Mesendoderm (in vitro differentiated cells): ENCODE measurements at places on chromosomes 1 and 21.

DNA sequence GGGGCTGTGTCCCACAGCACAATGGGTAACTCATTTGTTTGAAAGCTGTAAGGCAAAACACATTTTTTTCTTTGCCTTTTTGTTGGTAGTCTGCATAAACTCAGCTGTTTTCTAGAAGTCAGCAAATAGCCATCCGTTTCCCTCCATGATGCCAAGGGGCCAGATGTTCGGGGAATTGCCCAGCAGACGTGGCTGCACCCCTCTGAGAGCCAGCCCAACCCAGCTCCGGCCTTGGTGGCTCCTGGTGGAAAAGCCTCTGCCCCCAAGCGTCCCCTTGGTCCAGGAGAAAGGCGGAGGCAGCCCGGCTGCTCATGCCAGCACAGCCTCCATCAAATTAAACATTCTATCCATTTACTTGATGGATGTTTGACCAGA lies 58.4 kb upstream of the ADARB1 start:
- no peak for DNase-seq

DNA sequence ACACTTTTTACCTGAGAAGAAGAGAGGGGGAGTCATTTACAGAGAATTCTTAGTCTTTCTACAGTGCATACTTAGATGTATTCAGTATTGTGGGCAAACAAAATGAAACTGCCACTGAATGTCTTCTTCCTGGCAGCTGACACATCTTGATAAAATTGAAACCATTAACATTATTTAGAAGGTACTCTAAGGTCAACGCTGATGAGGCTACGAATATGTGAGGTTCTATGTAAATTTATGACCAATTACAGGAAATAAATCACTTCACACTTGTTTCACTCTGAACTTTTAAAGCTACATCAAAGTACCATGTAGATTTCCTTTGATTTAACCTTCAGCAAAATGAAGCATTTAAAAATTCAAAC lies 51.3 kb upstream of the GFI1 start:
- DNase-seq, result no peak

- no peak for DNase-seq
Measured at GRCh38 chr1:98251497-98251896, 330.7 kb upstream of the DPYD start.

- DNase-seq, result peak; percentile 55
Measured at GRCh38 chr21:36959020-36959835, 7.2 kb downstream of the HLCS start.

DNA sequence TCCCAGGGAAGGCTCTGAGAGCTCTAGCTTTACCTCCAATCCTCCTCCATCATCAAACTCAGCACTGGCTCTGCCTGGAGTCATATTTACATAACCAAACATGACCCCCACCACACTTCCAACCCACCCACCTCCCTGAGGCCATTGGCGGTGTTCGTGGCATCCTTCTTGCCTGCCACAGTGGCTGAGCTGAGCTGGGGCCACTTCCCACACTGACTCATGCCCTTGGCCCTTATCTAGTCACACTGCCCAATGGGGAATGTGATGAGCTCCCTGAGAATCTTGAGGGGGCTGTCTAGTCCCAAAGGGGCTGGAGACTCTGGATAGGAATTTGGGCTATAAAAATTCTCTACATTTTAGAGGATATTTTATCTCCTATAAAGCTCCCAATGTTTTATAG lies 230.9 kb upstream of the IRF2BP2 start:
- no peak for DNase-seq

- DNase-seq, result no peak
Measured at GRCh38 chr1:26350343-26350700, 3.6 kb downstream of the CRYBG2 start.

DNA sequence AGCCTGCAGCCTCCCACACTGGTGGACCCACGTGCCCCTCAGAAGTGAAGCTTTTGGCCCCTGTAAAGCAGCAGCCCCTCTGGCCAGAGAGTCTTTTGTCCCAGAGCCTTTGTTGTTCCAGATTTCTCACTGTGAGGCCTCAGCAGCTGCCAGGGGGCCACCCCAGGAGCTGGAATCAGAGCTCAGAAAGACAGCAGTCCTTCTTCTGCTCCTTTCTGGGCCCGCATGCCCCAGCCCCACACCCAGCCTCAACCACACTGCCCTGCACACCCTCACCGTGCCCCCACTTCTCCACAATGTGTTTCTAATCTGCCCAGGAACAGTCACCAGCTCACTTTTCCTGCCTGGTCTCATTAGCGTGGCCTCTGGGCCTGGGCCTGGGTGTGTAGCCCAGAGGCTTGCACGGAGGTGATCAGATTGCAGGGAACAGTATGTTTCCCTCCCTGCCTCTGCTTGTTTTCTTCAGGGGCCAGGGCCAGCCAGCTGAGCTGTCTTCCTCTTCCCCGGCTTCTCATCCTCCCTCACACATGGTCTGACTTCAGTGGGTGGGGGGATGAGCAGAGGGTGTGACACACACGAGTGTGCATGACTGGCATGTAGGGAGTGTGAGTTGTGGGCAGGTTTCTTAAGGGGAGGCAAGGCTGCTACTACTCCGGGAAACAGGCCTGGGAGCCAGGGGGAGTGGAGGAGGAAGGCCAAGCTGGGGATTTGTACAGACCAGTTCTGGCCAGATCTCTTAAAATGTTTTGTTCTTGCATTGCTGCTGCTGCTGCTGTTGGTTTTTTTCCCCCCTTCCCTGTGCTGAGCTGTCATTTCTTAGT lies 82.5 kb upstream of the ZNF648 start:
- peak; percentile 26 for DNase-seq

DNA sequence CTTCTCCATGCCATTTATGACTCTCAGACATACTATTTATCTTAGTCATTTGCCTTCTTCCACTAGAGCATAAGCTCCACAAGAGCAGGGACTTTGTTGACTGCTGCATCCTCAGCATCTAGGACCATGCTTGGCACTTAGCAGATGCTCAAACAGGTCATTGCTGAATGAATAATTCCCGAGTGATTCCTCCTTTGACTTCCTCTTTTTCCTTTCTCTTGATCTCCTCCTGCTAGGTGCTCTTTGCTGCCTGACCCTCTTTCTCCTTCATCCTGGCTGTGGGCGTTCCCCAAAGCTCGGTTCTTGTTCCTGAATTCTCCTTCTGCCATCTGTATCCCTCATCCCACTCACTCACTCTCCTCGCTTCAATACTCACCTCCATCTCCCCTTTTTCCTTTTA lies 23.5 kb downstream of the SYT6 start:
- no peak for DNase-seq

DNA sequence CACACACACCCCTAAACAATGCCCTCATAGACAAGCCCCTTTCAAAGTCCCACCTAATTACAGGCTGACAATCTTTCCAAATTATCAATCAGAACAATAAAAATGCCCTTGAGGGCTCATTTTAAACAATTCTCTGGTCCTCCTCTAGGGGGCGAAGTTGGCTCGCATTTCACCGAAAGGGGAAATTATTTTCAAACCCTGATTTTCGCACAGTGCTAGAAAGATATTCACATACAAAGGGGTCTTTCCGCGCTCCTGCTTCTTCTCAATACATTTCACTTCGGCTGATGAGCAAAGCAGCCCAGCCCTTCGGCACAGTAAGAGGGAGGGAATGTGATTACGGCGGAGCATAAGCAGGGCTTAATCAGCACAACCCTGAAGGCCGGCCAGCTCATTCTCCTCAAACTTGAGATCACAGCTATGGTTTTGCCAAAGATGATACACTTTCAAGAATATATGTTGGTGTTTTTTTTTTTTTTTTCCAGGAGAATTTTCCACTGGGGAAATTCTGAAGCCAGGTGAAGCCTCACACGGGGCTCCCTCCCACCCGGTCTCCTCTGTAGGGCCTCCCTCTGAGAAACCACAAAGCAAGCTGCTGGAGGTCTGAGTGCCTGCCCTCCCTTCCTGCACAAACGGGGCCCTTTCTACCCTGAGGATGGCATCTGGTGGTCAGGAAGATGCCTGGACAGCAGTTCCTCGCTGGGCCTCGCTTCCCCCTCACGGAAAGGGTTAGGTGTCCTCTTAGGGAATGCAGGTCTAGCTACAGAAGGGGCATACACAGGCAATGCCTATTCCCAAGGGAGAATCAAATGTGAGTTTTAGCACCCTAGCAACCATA lies 66.9 kb downstream of the GNG12 start:
- DNase-seq, result peak; percentile 55

DNA sequence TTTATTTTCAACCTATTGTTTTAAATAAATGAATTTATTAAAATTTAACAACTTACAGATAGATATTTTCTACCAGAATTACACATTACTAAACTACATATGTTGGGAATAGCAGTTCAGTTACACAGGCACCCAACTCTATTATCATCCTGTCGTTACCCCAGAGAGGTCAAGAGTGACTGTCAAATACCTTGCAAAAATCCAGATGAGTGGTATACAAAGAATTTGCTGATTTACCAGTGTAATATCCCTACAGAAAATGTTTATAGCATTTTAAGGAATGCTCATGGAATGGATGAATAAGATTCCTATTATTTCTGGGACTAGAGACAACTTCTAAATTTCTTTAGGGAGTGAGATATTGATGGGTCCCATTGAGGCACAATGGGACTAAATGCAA lies 300.7 kb upstream of the RGS18 start:
- no peak for DNase-seq

DNA sequence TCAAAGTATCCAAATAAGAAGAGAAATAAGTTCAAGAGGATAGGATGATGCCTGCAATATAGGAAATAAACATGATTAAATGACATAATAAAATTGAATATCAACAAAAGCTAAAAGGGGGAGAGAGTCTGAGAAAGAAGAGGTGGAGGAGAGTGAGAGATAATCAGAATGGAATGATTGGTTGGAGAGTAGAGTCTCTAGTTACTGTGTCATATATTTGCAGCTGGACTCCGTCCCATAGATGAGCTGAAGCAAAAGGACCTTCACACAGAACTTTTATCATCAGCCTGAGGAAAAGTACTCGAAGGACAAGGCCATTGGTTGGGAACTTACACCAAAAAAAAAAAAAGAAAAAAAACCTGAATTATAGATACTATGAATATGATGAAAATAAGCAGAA lies 22.8 kb upstream of the S100A2 start:
- DNase-seq, result no peak

- no peak for DNase-seq
Measured at GRCh38 chr1:64623750-64624191, 121.1 kb upstream of the RAVER2 start.

DNA sequence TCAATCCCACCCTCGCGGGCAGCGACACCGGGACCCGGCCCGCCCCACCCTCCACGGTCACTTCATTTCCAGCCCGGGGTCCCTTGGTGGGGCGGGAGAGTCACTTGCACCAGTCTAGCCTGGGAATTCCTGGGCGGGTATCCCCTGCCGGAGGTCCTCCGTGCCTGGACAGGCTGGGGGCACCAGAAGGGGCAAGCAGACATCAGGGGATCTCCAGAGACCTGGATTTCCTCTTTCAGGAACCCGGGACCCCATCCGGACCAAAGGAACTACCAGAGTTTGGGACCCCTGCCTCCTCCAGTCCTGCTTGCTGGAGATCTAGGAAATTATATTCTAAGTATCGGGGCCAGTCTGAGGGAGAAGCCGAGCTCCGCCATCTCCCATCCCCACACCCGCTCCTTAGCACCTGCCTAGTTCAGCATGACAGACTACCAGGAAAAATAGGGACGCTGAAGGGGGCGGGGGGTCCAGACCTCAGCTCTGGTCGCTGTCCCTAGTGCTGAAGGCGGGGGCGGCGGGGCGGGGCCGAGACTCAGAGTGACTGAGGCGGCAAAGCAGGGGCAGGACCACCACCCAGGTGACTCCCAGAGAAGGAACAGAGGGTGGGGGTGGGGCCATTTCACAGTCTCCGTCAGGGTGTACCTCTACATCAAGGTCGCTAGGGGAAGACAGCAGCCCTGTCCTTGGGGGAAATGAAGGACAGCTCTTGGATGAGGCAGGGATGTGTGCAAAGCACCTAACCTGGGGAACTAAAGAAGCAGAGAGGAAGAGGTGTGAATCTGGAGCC lies 832 bp downstream of the HCN3 start:
- peak; percentile 98 for DNase-seq

DNA sequence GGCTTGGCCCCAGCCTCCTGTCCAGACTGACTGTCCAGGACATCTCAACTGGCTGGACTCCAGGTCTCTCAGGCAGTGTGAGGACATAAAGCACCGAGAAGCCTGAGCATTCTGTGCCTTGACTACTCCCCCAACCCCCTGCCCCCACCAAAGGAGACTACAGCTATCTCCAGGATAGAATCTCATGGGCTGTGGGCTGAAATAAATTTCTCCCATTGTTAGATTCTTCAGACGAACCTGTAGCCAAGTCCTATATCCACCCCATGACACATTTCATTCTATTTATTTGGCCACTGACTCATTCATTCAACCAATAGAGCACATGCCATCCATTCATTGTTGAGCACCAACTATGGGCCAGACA lies 11.4 kb downstream of the VWA5B1 start:
- no peak for DNase-seq

- DNase-seq, result no peak
Measured at GRCh38 chr1:21518774-21519455, 9.7 kb downstream of the ALPL start.

DNA sequence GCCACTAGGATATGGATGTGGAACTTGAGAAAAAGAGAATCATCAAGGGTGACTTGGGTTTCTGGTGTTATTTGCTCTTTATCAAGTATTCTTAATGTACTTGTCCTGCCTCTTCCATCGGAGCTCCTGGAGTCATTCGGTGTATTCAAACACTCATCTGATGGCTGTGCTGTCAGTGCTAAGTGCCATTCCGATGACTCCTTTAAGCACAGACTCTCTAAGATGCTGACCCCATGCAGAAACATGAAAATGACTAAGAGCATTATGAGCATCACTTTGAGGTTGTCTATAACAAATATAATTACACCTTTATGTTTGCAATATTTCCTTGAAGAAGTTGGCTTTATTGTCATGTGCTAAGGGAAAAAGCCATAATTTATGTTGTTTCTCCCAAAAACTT lies 11.3 kb upstream of the RPL5 start:
- no peak for DNase-seq

DNA sequence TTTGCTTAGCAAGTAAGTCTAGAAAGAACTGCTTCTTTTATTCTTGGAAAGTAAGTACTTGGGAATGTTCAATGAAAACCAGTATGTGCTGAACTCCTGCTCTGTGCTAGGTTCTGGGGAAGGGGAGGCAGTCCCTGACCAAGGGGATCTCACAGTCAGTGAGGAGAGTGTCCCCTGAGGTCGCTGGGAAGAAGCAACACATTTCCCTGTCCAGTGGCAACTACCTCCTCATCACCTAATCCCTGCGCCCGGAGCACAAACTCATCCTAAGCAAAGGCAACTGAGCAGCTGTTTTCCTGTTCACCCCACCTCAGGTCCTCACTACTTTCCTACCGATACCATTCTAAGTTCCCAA lies 61.7 kb upstream of the ANGPTL1 start:
- no peak for DNase-seq

- DNase-seq, result no peak
Measured at GRCh38 chr1:74429580-74429979, 82.8 kb downstream of the LRRC53 start.
